Fibroblast of lung (primary cell): ENCODE measurements at places on chromosomes 2 and 18. TPM values are rescaled to one million over a fixed set of nuclear protein-coding genes. Genes with fewer than 3 reads are reported as not detected.
A peak's percentile ranks its signal among the peaks of the same experiment; 100 is the strongest.

GRCh38 chr2:43414033-43414432 is 181.8 kb downstream of the THADA start:
- DNase-seq: no peak

The SRD5A2 gene
- not detected in 2 replicates for polyA plus RNA-seq

- DNase-seq: no peak
These were observed 27.9 kb upstream of the ODC1 start for GRCh38 chr2:10475811-10476660.

The KCNF1 gene
- polyA plus RNA-seq: 0.22 and 1.7 TPM in 2 replicates

GRCh38 chr2:149858216-149858615 is 270.6 kb upstream of the MMADHC start:
- peak; percentile 60 for DNase-seq

The TNFAIP6 gene
- 28.5 and 35.0 TPM in 2 replicates for polyA plus RNA-seq

DNA sequence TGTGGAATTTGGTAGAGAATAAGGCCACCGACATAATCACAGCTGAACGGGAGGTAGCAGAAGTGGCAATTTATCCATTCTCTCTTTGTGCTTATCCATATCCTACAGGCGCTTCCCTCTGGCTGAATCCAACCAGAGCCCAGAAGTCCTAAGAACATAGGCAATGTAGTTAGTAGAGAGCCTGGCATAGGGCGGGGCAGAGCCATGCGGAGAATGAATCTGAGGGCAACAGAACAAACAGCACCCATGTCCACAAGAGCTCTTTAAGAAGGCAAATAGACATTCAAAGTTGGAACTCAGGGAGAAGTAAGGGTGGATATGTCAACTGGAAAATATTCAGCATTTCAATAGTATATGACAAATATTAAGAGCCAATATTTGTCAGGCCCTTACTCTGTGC is 305.9 kb upstream of the VWC2L start:
- DNase-seq: no peak

The GALNT13 gene
- not detected in 2 replicates for polyA plus RNA-seq

The EFEMP1 gene
- polyA plus RNA-seq: 406 and 724 TPM in 2 replicates

The RAX gene
- not detected in 2 replicates for polyA plus RNA-seq

GRCh38 chr2:201631041-201631440 is 12.3 kb downstream of the TMEM237 start:
- no peak for DNase-seq

- no peak for DNase-seq
These were observed 12.1 kb downstream of the HS1BP3 start for GRCh38 chr2:20638646-20639430.

GRCh38 chr2:168687314-168687713 is 115.1 kb upstream of the NOSTRIN start:
- peak; percentile 53 for DNase-seq
